ENCODE measurements at places on chromosomes 11 and 22. TPM values are rescaled to one million over a fixed set of nuclear protein-coding genes. Genes with fewer than 3 reads are reported as not detected.

Gene RNF215
- total RNA-seq: 5.6 TPM

Gene WBP2NL
- total RNA-seq: not detected

Gene OR5A1
- total RNA-seq: not detected

Gene ELMOD1
- 4.2 TPM for total RNA-seq

Gene FAM89B
- 25.7 TPM for total RNA-seq

Gene SPDYC
- total RNA-seq: not detected

Gene LGR4
- 31.1 TPM for total RNA-seq

Gene PTPRCAP
- total RNA-seq: 2.8 TPM

Gene BLID
- total RNA-seq: 1.1 TPM

Gene TPCN2
- total RNA-seq: 4.2 TPM
